ENCODE measurements at places on chromosomes 5 and 9.

GRCh38 chr5:93607367-93608258 is 24.6 kb downstream of the NR2F1 start:
- DNase-seq: peak; percentile 79

DNA sequence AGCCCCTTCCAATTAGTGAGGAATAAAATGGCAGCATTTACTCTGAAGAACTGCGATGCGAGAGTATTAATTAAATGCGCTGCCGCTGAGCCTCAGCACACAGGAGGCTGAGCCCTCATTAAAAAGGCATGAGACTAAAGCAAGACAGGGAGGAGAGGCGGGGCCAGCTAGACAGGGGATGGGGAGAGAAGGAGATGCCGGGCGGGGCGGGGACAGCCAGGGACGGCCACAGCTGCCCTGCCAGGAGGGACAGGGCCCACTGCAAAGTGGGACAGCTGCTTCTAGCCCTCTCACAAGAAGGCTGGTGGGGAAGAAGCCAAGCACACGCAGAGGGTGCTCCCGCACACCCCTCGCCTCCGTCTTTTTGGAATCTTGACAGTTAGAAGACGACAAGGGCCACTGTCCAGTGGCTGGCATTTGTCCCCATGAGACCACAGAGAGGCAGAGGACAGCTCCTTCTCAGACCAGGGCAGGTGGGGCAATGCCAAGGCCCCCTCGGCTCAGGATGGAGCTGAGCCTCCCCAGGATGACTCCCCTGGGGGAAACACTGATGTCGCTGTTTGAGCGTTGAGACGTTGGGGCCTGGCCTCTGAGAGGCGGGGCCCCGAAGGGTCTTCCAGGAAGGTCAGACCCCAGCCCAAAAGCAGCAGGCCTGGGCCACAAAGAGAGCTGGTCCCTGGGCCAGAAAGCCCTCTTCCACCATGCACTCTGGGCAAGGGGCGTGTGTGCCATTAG is 26.9 kb downstream of the ADAMTS2 start:
- no peak for DNase-seq

DNA sequence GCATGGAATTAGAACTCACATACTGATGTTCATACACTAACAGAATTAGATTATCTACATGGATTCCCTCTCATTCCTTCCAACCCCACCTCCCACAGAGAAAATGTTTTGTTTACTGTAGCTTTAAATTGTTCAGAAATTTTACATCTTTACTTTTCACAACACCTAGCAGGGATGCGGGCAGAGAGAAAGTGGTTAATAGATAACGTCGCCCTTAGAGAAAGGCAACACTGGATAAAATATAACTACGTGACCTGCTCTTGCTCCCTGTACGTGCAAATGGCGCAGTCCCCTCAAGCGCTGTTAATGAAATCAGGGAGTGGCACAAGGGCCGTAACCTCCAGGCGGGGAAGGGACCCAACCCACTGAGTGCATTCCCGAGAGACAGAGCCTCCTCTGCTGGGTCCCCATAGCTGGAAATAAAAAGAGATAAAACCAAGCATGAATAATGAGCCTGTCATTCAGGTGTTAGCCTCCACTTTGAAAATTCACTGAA is 125.3 kb upstream of the DAPK1 start:
- DNase-seq: no peak

DNA sequence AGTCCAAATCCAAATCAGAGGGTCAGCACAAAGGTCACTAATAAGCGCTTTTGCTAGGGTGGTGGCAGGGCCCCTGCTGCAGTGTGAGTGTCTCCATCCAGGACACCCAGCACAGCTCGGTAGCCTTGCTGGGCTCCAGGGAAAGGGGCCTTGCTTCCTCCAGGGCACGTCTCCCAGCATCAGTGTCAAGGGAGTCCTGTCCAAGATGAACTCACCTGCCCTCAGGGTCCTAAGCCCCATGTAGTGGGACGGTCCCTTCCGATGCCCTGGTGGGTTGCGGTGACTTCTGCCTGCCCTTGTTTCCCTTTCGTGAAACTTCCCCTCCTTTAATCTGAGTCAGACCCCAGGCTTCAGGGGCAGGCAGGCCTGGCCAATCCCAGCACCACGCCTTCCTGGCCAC is 101.7 kb downstream of the ZNF354C start:
- DNase-seq: no peak

DNA sequence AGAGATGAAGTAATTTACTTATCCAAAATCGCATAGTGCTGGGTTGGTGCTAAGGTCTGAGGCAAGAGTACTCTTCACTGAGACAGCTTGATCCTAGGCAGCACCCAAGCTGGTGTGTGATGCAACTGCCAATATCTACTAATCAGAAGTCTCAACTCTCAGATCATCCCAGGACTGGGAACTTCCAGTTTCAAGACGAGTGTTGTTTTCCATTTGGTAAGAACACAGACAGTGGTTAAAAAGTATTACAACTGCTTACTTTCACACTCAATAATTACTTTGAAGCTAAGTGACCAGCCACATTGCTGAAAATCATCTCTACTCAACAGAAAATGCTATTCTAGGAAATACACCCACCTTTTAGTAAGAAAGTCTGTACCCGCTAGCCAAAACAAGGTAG is 45.3 kb downstream of the FBXW11 start:
- DNase-seq: peak; percentile 39

DNA sequence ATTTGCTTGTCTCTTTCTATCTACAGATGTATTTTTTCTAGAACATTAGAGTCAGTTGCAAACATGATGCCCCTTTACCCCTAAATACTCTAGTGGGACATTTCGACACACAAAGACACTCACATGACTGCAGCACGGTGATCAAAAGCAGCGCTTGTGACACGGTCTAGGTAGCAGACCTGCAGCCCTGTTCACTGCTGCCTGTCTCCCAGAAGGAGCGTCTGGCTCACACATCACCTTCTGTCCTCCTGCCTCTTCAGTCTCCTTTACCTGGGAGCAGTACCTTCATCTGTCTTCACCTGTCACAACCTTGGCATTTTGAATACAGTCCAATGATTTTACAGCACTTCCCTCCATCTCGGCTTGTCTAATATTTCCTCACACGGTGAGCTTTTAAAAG is 51.9 kb upstream of the SH3PXD2B start:
- no peak for DNase-seq
